ENCODE measurements at places on chromosomes 1 and 21. TPM values are rescaled to one million over a fixed set of nuclear protein-coding genes. Genes with fewer than 3 reads are reported as not detected.

HMCN1 gene
- polyA plus RNA-seq = 13.6 TPM

SLX9 gene
- polyA plus RNA-seq = 23.4 TPM

DNA sequence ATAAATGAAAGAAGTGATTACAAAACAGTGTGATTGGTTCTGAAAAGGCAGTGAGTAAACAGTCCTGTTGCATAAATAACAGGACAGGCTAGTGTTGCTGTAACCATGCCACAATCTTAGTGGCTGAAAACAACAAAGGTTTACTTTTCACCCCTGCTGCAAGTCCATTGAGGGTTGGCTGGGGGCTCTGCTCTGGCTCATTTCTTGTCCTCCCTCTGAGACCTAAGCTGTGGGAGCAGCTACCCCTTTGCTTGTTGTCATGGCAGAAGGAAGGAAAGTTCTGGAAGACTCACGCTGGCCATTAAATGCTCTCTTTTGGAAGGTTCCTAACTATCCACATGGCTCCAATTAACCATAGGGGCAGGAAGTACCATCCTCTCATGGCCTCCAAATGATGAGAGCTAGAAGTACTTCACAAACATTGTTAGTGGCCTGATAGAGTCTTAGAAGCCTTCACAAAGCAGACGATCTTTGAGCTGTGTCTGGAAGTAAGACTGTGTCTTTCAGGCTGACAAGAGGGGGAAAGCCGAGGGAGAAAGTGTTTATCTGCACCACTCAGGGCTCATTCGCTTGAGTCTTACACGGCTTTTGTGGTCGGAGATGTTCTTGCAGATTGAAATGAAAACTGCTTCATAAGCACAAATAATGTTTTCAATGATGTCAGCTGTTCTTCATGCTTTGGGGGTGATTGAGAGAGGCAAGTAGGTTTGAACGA, 11.9 kb downstream of the RCSD1 start:
- DNase-seq = no peak

DNA sequence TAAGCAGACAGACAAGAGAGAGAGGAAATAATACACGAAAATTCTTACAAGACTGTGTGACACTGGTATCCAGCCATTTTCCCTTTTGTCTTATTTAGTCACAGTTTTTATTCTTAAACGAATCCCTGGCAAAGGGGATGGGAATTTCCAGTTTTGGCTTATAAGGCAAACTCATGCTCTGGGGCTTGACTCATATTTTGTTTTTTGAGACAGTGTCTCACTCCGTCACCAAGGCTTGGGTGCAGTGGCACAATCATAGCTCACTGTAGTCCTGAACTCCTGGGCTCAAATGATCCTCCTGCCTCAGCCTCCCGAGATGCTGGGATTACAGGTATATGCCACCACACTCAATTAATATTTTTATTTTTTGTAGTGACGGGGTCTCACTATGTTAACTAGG, 31.9 kb downstream of the PTGER3 start:
- DNase-seq = no peak

DNA sequence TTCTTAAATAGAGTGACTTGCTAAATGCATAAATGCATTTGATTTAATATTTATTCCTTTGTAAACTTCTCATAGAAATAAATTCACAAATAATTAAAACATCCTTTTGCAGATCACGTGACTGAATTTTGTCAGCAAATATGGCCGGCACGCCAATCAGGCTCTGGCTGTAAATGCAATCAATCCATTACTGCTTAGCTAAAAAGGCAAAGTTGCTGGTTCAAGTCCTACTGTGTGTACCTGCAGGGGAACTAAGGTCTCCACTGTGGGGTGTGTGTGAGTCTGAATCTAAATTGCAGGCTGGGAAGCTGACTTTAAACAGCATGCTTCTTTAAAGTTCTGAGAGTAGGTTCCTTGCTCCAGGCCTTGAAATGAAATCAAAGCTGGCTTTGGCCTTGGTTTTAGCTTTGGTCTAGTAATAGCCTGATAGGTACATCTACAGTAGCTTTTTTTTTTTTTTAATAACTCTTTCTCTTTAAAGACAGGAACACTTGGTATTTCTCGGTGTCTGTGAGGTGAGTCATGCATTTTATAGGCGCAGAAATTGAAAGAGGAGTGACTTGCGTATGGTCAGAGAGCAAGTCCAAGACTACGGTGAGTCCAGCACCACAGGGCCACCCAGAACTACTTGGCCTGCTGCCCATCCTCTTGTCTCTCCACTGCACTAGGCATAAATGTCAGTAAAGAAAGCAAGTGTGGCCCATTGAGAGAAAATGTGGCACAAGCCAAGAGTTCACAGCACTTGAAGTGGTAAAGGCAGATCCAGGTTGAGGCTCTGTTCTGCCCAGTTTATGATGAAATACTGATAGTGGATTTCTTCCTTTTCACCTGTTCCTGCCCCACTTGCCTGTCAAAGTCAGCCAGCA, 36.2 kb upstream of the LYST start:
- no peak for DNase-seq

PLA2G4A gene
- polyA plus RNA-seq = 3.2 TPM

DNA sequence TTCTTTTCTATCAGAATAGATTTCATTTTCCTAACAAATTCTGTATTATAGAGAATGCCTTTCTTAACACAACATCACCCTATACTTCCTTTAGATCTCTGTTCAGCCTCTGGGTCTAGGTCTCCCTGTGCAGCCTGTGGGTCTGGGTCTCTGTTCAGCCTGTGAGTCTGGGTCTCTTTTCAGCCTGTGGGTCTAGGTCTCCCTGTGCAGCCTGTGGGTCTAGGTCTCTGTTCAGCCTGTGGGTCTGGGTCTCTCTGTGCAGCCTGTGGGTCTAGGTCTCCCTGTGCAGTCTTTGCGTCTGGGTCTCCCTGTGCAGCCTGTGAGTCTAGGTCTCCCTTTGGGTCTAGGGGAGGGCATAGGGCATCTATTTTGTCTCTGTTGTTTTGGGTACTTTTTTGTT, 59.6 kb upstream of the DIP2A start:
- DNase-seq = no peak

DNA sequence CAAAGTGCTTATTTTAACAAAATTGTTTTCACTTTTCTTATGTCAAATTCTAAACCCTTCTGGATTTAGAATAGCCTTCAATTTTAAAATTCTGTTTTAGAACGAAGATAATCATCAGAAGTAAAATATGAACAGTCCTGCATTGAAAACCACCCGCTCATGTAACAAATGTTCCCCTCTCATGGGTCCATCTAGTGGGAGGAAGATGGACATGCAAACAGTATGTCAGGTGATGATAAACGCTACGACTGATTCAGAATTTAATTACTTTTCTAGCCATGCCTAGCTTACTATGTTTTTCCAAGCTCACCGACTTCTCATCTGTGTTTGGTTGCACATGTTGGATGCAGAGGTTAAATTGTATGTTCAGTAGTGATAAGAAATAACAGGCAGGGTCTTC, 23.5 kb downstream of the SOD1 start:
- no peak for DNase-seq

ZFYVE9 gene
- polyA plus RNA-seq = 19.8 TPM

GRCh38 chr1:65090406-65090805, 57.6 kb upstream of the AK4 start:
- DNase-seq = no peak

DNA sequence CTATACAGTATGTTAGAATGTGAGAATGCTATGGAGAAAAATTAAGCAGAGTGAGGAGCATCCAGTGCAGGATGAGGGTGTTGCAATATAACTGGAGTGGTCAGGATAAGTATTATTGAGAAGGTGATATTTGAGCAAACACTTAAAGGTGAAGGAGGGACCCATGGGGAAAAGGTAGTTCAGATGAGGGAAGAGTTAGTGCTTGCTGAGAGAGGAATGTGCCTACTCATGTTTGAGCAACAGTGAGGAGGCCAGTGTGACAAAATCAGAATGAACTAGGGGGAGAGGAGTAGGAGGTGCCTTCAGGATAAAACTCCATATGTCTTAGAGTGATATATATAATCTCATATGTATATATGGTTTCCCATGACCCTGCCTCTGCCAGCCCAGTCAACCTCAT, 6.2 kb upstream of the TRIM45 start:
- no peak for DNase-seq

OR2T29 gene
- not detected for polyA plus RNA-seq

DNA sequence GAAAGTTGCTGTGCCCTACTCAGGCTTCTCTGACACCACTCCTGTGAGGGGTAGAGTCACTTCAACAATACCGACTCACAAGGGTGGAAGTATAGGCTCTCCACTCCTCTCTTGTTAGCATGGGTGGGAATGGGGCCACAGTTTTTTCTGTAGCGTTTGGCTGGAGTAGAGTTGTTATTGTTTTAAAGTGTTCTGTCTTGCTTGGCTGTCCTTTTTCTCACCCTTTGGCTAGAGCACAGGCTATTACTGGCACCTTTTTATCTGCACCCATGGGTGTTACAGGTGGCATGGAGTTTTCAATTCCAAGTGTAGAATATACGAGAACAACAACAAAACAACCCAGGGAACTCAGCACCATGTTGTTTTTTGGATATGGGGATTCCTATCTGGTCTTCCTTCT, 74.3 kb upstream of the CD5L start:
- no peak for DNase-seq

UTS2 gene
- not detected for polyA plus RNA-seq

DNA sequence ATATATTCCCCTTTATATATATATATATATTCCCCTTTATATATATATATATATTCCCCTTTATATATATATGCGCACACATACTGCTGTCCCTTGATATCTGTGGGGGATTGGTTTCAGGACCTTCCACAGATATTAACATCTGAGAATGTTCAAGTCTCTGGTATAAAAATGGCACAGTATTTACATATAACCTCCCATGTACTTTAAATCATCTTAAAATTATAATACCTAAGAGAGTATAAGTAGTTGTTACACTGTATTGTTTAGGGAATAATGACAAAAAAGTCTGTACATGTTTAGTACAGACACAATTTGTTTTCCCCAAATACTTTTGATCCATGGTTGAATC, 45.8 kb downstream of the NR5A2 start:
- DNase-seq = no peak

HES4 gene
- polyA plus RNA-seq = 19.9 TPM

DNA sequence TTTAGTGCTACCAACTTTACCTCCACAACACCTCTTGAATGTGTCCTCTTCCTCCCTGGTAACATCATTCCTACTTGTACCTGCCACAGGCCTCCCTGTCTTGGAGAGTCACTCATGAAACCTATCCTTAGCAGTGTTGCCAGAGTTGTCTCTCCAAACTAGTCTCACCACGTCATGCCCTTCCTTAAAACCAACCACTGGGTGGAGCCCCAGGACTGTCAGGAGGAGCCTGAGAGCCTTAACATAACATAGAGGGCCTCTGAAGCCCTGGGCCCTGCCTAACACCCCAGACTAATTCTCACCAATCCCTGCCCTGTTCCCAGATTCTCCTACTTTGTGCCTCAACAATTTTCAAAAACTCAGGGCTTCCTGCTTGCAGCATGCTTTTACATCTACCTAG, 65.3 kb downstream of the ZNF697 start:
- no peak for DNase-seq
